B cell (primary cell): ENCODE measurements at places on chromosomes 16 and 17. TPM values are rescaled to one million over a fixed set of nuclear protein-coding genes. Genes with fewer than 3 reads are reported as not detected.
A peak's percentile ranks its signal among the peaks of the same experiment; 100 is the strongest.

DNA sequence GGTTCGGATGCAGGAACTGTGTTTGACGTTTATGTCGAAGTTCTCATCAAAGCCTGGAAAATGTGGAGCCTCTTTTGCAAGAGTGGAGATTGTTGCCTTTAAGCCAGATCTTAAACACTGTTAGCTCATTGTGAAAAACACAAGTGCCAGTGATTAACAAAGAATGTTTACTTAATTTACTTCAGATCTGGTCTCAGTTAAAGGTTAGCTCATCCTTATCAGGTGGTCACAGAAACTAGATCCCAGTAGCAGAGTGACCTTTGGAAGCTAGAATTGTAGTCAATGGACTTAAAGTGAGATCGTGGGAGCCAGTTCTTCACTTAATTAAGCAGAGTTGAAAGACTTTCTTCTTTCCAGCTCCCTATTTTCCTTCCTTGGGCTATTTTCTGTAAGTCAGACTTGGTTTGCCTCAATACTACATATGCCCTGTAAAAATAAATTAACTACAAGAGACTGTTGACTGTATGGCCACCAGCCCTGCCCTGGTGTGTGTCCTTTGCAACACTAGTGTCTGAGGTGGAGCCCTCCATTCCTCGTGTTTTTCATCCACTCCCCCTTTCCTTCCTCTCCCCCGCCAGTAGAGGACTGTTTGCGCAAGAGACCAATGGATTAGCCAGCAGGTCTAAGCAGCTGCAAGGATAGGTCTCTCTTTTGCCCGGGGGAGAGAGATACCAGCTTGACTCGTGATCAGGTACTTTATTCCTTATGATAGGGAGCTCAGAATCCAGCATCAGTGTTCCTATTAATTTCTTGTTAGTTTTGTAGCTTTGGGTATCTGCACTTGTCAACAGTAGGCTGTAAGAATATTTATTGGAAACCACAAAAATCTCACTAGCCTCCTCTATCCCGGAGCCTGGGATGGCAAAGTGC, 20.2 kb downstream of the FBXO39 start:
- DNase-seq: no peak
- peaks cover 3% of the 10 kb centered on the region for H3K27me3 ChIP-seq
- no peaks in the 10 kb centered on the region for H3K4me1 ChIP-seq
- no peaks in the 10 kb centered on the region for H3K36me3 ChIP-seq
- H3K4me3 ChIP-seq: no peak overlapping the region
- no peak overlapping the region for H3K27ac ChIP-seq

SPHK1 gene
- total RNA-seq: 2.2 and 2.4 TPM in 2 replicates

- no peaks in the 10 kb centered on the region for H3K4me1 ChIP-seq
- no peak overlapping the region for H3K27ac ChIP-seq
- no peak for DNase-seq
- no peak overlapping the region for H3K4me3 ChIP-seq
These were observed 178.3 kb downstream of the CYB561 start for GRCh38 chr17:63267846-63268245.

- no peaks in the 10 kb centered on the region for H3K36me3 ChIP-seq
- peak; percentile 70 for DNase-seq
- H3K4me1 ChIP-seq: peaks cover 55% of the 10 kb centered on the region
- H3K4me3 ChIP-seq: no peak overlapping the region
These were observed 5.5 kb upstream of the PIEZO1 start for GRCh38 chr16:88790312-88791211.

DNA sequence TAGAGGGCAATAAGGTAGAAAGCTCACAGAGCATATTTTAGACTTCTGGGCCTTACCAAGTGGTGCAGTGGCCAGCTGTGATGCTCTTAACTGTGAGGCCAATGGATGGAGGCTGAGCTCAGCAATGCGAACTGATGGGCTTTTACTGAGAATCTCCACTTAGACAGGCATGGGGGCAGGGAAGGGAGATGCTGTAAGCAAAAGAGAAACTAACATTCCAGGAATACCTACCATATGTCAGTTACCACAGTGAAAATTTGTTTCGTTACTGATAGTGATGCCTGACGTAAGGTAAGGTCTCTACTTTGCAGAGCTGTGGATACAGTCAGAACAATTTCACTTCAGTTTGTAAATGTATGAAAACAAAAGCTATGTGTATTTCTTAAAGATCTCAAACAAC, 250.6 kb upstream of the ZFHX3 start:
- no peaks in the 10 kb centered on the region for H3K4me1 ChIP-seq
- H3K27ac ChIP-seq: no peak overlapping the region
- H3K27me3 ChIP-seq: no peaks in the 10 kb centered on the region
- DNase-seq: no peak

ABI3 gene
- total RNA-seq: 20.7 and 23.3 TPM in 2 replicates

C1QBP gene
- 60.1 and 62.2 TPM in 2 replicates for total RNA-seq

GRCh38 chr16:86632944-86633343, 54.6 kb downstream of the FOXL1 start:
- no peak overlapping the region for H3K4me3 ChIP-seq
- no peaks in the 10 kb centered on the region for H3K36me3 ChIP-seq

- no peak overlapping the region for H3K4me3 ChIP-seq
- no peak for DNase-seq
- H3K27ac ChIP-seq: no peak overlapping the region
- no peaks in the 10 kb centered on the region for H3K27me3 ChIP-seq
These were observed 62.4 kb downstream of the PECAM1 start for GRCh38 chr17:64328036-64328858.

GRCh38 chr17:73643001-73643851, 1.0 kb downstream of the SDK2 start:
- peak; percentile 62 for DNase-seq
- peak overlapping the region; percentile 24 for H3K27ac ChIP-seq
- peaks cover 20% of the 10 kb centered on the region for H3K4me1 ChIP-seq
- H3K27me3 ChIP-seq: no peaks in the 10 kb centered on the region
- peak overlapping the region; percentile 49 for H3K4me3 ChIP-seq
- peaks cover 2% of the 10 kb centered on the region for H3K36me3 ChIP-seq

DNA sequence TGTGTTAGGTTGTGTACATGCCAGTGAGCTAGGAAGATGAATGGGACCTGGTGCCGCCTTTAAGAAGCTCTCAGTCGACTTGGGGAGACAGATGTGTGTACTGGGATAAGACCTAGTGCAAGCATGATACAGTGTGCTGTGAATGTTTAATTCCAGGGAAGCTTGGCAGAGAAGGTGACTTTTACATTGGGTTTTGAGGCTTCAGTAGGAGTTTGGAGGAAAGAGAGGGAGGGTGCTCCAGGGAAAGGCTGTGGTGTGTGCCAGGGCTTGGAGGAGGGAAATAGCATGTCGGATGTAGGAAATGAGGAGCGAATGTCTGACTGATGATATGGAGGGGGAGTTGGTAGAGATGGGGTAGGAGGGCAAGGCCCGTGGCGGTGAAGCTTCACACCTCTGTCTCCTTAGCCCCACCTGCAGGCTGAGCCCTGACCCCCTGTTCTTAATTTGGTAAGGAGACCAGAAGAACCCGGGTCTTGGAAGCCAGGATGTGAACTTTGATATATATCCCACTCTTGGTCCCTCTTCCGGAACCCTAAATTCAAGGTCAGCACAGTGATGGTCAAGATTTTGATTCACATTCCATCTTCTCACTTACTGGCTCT, 76.6 kb downstream of the PLCG2 start:
- no peak overlapping the region for H3K4me3 ChIP-seq
- no peaks in the 10 kb centered on the region for H3K27me3 ChIP-seq
- peaks cover 17% of the 10 kb centered on the region for H3K36me3 ChIP-seq
- H3K27ac ChIP-seq: peak overlapping the region; percentile 47

GAS2L2 gene
- total RNA-seq: 0.17 TPM in 1 of 2 replicates, not detected in the other

ENDOV gene
- total RNA-seq: 49.1 and 49.5 TPM in 2 replicates
